ENCODE measurements at places on chromosomes 1 and 21. TPM values are rescaled to one million over a fixed set of nuclear protein-coding genes. Genes with fewer than 3 reads are reported as not detected.

- DNase-seq = no peak
Observed at GRCh38 chr1:1182491-1183220, 9.0 kb downstream of the TTLL10 start.

GRCh38 chr21:16145479-16145878, 415.7 kb downstream of the USP25 start:
- no peak for DNase-seq

The RGS1 gene
- total RNA-seq = 2.7 TPM

DNA sequence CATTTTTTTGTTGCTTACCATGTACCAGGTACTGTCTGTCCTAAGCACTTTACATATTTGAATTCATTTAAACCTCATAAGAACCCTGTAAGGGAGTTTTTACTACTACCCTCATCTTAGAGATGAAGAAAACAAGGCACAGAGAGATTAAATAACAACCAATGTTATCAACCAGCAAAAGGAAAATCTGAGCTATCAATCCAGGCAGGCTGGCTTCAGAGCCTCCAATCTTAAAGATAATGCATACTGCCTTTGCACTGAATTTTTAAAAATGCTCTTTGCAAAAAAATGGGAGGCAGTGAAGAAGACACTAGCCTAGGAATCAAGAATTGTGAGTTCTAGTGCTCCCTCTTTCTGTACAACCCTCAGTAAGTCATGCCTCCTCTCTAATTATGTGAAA, 18.7 kb downstream of the NDC1 start:
- no peak for DNase-seq

The ROR1 gene
- 2.5 TPM for total RNA-seq

The SERINC2 gene
- total RNA-seq = 25.9 TPM

GRCh38 chr1:89279011-89279466, 6.4 kb upstream of the GBP5 start:
- no peak for DNase-seq

DNA sequence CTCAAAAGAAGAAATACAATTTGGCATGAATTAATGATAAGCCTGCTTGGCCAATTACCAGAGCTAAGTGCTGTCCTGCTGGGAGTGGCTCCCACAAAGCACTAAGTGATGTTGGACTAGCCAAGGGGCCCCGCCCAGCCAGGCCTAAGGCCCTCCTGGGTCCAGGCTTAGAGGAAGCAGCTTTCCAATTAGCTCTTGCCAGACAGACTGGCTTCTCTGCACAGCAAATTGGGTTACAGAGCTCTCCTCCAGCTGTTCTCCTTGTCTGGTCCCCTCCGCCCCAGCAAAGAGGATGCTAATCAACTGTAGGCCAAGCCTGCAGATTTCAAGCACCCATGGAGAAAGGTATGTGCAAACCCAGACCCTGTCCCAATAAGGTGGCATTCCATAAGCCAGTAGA, 151.9 kb downstream of the DMRTA2 start:
- no peak for DNase-seq

- DNase-seq = no peak
Observed at GRCh38 chr1:194293851-194294405, 1107.5 kb upstream of the B3GALT2 start.

The ICOSLG gene
- total RNA-seq = 1.6 TPM

- no peak for DNase-seq
Observed at GRCh38 chr1:178492341-178492740, 4.4 kb downstream of the CLEC20A start.

DNA sequence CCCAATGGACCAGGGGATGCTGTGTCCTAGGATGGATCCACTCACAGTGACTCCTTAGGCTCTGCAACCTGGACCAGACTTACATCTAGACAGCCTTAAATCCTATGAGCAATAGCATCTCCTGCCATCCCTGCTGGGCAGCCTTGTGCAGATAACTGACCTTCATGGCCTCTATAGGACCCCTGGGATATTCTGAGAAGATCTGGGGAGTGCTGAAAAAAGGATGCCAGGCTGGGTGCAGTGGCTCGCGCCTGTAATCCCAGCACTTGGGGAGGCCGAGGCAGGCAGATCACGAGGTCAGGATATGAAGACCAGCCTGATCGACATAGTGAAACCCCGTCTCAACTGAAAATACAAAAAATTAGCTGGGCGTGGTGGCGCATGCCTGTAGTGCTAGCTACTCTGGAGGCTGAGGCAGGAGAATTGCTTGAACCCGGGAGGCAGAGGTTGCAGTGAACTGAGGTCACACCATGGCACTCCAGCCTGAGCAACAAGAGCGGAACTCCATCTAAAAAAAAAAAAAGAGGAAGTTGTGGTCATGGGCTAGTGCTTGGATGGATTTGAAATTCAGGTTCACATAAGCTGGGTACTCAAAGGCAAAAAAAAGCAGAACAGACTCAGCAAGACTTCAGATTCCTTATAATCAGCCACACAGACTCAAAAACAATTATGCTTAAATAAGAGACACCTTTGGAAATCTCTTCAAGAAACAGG, 10.9 kb upstream of the SH2D1B start:
- no peak for DNase-seq

DNA sequence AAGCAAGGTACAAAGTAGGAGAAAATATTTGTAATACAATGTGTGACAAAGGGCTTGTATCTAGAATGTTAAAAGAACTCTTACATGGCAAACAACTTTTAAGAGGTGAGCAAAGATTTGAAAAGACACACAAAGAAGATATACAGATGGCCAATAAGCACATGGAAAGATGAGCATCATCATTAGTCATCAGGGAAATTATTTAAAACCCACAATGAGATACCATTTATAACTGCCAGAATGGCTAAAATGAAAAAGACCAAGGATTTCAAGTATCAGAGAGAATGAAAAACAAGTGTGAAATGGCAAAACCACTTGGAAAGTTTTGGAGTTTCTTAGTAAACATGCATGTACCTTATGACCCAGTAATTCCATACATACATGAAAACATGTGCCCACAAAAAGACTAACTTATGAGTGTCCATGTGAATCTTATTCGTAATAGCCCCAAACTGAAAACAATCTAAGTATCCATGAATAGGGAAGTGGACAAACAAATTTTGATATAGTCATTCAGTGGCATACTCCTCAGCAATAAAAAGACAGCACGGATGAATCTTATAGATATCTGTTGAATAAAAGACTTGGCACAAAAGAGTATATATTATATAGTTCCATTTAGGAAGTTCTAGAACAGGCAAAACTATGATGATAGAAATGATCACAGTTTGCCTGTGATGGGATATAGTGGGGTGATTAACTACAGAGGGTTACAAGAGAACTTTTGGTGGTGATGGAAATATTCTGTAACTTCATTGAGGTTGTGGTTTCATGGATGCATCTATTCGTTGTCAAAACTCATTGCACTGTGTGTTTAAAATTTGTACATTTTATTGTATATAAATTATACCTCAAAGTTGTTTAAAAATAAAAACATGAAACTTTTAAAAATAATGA, 82.0 kb downstream of the DISP1 start:
- no peak for DNase-seq

- no peak for DNase-seq
Observed at GRCh38 chr21:44885615-44886014, 12.1 kb upstream of the PTTG1IP start.

The AMY2A gene
- total RNA-seq = not detected

The S100A3 gene
- total RNA-seq = not detected

GRCh38 chr1:16275591-16275990, 38.6 kb upstream of the CPLANE2 start:
- no peak for DNase-seq

The DARS2 gene
- total RNA-seq = 4.3 TPM

The PLA2G2D gene
- total RNA-seq = not detected

DNA sequence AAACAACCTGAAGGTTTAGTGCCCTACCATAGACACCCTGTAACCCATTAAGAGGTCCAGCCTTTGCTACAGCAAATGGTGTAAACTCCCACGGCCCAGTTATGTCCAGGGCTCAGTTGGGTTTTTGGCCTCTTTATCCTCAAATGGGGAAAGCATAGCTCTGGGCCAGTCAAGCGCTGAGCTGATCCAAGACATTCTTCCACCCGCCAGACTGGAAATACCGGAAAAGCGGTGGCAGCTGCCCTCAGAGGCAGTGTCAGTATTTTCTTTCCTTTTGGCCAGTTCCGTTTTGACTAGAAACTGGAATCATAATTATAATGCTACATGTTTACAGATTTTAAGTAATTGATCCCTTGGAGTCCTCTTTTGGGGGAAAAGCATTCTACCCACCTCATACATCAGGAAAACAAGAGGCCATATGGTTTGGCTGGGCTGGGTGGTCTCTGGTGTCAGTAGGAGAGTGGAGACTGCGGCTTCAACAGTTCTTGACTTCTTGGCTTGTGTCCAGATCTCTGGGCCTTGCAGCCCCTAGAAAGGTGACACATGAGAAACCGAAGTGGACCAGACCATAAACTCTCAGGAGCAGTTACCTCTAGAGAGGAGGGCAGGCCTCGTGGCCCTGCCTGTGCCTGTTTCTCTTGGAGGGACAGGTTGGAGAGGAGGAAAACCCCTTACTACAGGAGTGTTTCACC, 30.2 kb upstream of the CLDN14 start:
- no peak for DNase-seq

DNA sequence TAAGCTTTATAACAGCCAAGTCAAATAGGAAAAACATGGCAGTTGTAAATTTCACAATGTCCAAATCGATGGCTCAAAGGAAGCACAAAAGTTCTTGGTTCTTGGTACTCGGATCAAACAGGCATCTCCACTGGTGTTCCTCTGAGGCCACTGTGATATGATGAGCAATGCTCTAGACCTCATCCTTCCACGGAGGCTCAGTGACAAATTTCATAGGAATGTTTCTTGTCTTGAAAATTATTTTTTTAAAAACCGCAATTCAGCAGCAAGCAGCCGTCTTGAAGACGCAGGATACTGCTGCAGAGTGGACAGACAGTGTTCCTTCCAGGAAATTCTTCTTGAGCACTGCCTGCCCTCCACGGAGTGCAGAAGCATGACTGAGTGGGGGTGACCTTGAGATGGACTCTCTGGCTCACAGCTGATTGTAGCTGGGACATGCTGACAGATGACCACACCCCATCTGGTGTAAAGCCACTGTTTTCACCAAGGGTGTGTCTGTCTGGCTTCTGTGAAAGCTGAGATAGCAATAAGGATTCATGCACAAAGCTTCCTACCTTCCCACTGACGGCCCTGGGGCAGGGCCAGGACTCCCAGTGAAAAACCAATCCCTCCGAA, 61.9 kb downstream of the TIAM1 start:
- DNase-seq = no peak

- no peak for DNase-seq
Observed at GRCh38 chr1:34547046-34547674, 207.7 kb upstream of the GJB5 start.

- no peak for DNase-seq
Observed at GRCh38 chr1:175095978-175096607, 28.5 kb downstream of the TNN start.

DNA sequence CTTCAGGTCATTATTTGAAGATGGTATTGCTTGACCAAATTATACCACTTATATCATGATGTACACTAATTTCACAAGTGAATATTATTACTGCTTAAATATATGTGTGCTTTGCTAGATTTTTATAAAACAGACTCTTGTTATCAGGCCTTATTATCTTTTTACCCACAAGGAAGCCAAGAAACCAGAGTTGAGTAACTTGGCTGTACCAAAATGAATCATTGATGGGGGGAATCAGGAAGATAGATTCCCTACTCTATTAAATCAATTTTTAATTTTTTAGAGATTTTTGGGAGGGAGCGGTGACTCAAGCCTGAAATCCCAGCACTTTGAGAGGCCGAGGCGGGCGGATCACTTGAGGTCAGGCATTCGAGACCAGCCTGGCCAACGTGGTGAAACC, 16.0 kb upstream of the SCCPDH start:
- no peak for DNase-seq

GRCh38 chr21:17059936-17060335, 452.9 kb upstream of the CXADR start:
- no peak for DNase-seq

DNA sequence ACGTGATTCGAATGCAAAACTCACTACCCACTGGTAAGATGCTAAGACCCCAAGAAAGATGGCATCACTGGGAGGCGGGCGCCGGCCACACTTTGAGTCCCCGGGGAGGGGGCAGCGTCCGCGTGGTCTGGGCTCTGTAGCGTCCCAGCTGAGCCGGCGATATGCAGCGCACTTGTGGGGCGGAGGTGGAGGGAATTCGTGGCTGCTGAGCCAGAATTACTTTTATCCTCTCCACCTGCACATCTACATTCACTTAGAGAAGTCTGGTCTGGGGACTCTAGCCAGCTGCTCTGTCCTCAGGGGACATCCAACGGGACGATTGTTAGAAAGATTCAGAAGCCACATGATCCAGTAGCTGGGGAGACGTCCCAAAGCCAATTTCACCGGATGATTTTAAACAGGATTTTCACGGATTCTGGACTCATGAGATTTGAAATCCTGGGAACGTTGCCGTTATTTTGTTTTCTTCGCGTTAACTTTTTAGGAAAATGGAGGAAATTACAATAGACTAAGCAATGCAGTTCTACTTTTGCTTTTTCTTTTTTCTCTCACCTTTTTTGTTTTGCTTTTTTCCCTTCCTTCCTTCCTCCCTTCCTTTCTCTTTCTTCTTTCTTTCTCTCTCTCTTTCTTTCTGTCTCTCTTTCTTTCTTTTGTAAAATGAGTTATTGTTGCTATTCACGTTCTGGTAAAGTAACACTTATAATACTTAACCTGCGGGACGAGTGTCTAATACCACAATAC, 1.3 kb downstream of the JAM2 start:
- no peak for DNase-seq

GRCh38 chr1:90826834-90827233, 109.7 kb upstream of the BARHL2 start:
- DNase-seq = no peak

The USP33 gene
- total RNA-seq = 34.0 TPM

The NEGR1 gene
- 4.7 TPM for total RNA-seq

- DNase-seq = no peak
Observed at GRCh38 chr1:200028586-200029034, 1.1 kb downstream of the NR5A2 start.

The C1QC gene
- 12.9 TPM for total RNA-seq

DNA sequence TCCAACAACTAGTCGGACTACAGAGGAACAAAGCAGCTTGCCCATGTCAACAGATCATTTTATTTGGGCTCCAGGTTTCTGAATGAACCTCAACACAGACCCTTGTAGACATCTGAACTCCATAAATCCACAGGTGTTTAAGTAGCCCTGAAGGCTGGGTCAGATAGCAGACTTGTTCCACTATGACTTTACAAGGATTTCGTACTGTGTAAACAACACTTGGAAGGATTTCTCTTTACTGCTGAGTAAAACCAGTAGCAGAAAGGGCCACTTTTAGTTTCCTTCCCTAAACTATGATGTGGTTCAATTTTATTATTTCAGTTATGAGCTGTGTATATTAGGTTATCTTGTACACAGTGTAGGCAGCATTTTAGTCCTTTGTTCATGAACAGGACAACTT, 316.4 kb upstream of the ADGRL2 start:
- DNase-seq = no peak

All from gastrocnemius medialis (tissue), 4 donors.